ENCODE measurements at places on chromosomes 4 and X.

DNA sequence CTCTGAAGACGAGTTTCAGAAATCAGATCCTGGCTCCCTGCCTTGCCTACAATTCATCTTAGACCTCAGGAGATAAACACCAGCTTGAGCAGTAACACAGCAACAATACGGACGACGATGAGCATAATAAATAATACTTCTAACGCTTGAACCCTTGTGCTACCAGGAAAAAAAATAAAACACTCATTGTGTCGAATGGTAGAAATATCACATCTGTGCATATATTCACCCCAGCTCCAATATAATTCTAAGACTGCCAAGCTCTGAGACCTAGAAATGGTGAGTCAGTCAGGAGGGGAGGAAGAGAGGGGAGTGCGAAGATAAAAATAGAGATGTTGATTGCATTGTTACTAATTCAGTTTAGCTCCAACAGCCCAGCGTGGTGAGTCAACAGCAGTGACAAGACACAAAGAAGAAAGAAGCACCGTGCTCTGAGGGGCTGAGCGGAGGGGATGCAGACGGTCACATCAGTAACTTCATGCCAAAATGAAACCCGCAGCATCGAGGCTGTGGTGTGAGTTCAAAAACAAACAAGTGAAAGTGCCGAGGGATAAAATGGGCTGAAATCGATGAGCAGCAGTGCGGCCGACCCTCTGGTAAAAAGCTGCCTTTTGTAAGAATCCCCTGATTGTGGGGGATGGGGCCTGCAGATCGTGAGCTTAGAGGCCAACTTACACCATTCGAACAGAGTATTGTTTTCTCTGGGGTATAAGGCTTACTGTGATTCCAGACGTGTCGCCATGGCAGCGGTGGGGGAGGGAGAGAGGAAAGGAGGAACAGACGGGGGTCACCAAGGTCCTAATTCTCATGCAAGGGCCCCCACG, 150.4 kb downstream of the MGST2 start:
- peak; percentile 80 for DNase-seq

- DNase-seq, result peak; percentile 49
Observed at GRCh38 chr4:184255361-184255760, 37.7 kb upstream of the ENPP6 start.

DNA sequence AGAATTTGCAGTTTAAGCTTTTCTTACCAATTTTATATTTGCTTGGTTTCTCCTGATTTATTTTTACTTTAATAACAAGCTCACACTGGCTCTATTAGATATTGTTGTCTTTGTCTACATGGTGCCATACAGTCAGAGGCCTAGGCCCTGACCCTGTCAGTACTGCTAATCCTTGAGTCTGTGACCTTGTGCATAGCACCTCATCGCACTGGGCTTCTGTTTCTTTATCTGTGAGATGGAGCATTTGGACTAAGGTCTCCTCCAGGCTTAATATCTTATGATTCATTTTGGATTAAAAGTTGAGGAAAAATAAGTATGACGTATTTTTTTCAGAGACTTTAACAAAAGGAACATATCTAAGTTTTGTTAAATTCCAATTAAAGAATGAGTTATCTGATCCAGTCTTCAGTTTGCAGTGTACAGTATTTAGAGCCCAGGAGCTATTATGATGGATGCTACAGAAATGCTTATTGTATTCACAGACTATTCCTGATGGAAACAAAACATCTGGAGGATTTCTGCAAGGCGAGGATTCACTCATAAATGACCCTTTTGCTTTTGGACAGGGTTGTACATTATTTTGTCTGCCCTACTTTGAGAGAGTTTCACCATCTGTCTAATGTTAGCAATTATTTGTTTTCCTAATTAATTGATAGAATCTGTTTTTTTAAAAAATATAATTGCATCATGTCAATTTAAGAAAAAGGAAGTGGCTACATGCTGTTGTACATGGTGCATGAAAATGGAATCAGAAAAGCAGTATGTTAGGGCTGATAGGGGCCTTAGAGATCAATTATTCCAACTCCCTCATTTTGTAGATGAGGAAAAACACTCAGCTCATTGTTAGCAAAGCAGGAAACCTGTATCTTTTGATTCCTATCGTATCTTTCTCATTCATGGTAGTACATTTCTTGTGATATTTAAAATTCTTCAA, 203.6 kb downstream of the BANK1 start:
- no peak for DNase-seq

DNA sequence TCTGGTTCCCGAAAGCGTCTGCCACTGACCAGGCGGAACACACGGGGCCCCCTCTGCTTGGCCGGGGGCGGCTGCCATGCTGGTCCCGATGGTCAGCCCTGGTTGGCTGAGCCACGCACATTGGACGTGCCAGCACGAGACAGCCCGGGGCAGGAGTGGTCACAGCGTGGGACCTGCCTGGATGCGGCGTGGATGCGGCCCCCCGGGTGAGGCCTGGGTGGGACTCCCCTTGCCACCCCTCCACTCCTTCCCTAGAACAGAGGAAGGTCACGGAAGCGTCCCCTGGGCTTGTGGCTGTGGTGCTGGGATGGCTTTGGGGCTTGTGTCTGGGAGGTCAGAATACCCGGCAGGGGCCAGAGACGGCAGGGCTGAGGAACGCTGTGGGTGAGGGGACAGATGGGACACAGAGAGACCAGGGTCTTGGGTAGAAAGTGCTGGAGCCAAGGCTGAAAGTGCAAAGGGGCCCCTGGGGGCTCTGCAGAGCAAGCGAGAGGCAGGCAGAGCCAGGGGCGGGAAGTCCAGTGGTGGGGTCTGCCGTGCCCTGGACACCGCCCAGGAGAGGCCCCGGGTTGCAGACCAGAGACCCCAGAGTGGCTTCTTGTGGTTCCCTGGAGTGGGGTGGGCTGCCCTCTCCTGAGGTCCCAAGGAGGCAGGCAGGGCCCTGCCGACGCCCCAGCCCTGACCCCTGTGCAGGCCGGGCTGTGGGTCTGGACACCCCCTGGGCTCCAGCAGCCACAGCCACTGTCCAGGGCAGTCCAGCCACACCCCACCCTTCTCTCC, 8.6 kb upstream of the CPLX1 start:
- no peak for DNase-seq

DNA sequence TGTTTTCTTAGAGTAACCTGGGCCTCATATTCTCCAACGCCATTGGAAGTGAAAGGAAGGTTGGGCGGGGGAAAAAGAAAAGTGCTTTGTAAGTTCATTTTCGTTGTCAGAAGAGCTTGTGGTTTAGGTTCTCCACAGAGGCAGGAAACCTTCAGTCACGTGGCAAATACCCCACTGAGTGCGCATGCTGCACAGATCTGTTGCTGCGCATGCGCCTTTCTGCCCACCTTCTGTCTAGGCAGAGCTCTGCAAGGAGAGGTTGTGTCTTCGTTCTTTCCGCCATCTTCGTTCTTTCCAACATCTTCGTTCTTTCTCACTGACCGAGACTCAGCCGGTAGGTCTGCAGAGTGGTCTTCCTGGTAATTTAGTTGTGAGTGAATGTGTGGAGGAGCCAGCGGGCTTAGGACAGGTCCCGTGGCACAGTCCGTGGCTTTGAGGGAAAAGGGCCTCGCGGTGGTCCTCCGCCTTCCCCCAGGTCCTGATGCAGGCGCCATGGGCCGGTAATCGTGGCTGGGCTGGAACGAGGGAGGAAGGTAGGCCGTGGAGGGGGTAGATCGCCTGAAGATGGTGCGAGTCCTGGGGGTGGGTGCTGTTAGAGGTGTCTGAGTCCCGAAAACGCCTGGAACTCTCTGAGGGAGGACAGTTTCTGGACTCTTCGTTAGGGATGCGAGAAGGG, at the start of gene PAGE5:
PAGE5 (plus strand) TSS at position 228 of the 676 bp plus-strand sequence. CDS start 1,037 bp downstream, outside the sequence.
- DNase-seq, result no peak
